NCI-H2081 treated with DMSO at 0.1 percent for 48 hours (cell line): ENCODE measurements at places on chromosomes 7 and 10.
A peak's percentile ranks its signal among the peaks of the same experiment; 100 is the strongest.

DNA sequence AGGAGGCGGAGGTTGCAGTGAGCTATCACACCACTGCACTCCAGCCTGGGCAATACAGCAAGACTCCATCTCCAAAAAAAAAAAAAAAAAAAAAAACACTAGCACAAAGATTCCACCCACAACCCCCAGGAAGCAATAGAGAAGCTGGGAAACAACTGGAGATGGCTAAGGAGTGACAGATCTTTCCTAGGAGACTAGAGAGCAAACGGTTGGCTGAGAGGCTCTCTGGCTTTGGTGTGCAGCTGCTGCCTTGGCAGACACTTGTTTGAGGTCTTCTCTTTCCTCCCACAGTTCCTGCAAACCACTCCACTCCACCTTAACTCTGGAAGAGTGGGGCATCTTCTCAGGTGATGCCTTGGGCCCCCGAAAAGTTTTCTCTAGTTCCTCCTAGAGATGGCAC lies 78.5 kb upstream of the LANCL2 start:
- DNase-seq, result no peak

GRCh38 chr7:44261240-44261639 lies 60.5 kb downstream of the YKT6 start:
- no peak for DNase-seq

DNA sequence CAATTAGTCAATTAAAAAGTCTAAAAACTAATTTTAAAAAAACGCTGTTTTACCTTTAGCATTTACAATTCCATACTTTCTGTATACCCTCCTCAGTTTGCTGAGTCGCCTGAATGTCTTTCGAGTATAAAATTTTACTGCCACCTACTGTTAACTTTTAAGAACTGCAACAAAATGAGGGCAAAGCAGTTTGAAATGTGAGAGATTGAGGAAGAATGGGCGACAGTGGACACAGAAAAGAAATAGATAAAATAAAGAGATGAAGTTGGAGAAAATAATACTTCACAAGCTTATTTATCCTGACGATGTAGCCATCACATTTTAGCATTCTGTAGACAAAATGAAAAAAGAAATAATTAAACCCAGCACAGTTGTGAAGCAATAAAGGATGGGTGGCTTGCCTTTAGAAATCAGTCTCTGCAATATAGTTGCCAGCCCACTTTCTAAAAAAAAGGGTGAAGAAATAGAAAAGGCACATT lies 110.8 kb upstream of the PTN start:
- DNase-seq, result peak; percentile 24

GRCh38 chr10:99013885-99014284 lies 221.8 kb downstream of the HPSE2 start:
- DNase-seq, result no peak

GRCh38 chr7:158410720-158411119 lies 176.9 kb downstream of the PTPRN2 start:
- no peak for DNase-seq

GRCh38 chr7:4268040-4268965 lies 413.8 kb upstream of the FOXK1 start:
- DNase-seq, result no peak

GRCh38 chr10:10657139-10657760 lies 360.4 kb upstream of the CELF2 start:
- no peak for DNase-seq

GRCh38 chr7:44634839-44635591 lies 28.6 kb downstream of the OGDH start:
- DNase-seq, result no peak

DNA sequence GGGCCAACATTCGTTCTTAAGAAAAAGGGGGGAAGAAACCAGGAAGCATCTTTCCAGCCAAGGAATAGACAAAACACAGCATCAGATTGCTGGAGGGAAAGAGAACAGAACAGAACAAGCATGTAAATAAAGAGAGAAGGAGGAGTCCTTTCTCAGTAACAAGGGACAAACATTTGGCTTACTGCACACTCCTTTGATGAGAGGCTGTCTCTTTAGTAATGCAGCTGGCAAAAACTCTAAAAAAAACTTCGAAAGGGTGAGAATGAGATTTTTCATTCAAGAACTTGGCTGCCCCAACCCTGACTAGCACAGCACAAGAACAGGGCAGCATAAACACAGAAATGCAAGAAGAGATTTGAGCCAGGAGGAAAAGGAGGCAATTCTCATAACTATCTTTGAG lies 38.9 kb upstream of the IL6 start:
- no peak for DNase-seq

DNA sequence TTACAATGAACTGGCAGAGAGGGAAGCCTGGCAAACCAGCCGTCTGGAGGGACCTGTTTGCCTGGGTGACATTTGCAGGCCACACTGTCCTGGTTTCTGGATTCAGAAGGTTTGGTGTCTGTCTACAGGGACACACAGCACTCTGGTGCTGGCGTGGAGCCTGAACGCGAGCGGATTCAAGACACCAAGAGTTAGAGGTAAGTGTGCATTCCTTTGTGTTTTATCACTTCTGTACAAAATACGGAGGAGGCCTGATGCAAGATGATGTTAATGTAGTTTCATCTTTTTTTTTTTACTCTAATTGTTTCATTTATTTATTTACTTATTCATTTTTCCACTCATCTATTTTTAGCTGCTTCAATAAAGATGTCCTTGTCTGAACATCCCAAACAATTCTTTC lies 485.3 kb upstream of the ADARB2 start:
- DNase-seq, result no peak

DNA sequence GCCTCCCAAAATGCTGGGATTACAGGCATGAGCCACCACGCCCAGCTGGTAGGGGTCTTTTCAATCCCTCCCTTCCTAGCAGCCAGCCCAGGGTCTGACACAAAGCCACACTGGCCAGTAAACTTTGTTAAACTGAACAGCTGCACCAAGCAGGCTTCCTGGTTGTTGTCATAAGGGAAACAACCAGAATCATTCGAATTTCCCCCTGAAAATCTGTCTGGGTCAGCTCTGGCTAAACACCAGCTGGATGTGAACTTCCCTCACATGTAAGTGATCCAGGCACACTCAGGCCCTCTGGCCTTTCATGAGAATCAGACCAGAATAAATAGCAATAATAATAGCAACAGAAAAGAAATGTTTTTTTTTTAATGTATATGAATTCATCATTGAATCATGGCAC lies 7.4 kb downstream of the IMPDH1 start:
- no peak for DNase-seq

- DNase-seq, result no peak
These were observed 2.6 kb downstream of the CPA2 start for GRCh38 chr7:130269318-130269694.

DNA sequence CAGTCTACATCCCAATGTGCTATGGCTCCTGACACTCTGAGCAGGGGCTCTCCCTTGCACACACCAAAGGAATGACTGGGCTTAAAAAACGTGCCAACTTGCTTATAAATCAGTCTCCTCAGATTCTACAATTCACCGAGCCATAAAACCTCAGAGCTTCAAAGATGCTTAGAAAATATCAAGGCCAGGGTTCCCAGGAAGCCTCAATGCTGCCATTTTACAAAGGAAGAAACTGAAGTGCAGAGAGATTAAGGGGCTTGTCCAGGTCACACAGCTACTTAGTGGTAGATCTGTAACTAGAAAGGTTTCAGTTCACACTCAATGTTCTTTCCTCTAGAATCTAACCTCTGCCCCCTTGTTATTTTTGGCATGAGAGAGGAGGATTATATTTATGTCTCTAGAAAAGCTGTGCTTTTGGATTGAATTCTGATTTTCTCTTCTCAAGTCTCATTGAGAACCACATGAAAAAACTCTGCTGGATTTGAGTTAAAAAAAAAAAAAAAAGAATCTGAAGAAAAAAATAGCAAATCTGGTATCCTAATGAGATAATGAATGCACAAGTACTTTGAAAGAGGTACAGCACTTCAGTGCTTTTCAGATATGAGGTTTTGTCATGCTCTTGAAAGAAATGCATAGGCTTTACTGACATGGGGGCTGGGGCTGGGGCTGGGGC lies 22.3 kb upstream of the TSPAN33 start:
- DNase-seq, result no peak

DNA sequence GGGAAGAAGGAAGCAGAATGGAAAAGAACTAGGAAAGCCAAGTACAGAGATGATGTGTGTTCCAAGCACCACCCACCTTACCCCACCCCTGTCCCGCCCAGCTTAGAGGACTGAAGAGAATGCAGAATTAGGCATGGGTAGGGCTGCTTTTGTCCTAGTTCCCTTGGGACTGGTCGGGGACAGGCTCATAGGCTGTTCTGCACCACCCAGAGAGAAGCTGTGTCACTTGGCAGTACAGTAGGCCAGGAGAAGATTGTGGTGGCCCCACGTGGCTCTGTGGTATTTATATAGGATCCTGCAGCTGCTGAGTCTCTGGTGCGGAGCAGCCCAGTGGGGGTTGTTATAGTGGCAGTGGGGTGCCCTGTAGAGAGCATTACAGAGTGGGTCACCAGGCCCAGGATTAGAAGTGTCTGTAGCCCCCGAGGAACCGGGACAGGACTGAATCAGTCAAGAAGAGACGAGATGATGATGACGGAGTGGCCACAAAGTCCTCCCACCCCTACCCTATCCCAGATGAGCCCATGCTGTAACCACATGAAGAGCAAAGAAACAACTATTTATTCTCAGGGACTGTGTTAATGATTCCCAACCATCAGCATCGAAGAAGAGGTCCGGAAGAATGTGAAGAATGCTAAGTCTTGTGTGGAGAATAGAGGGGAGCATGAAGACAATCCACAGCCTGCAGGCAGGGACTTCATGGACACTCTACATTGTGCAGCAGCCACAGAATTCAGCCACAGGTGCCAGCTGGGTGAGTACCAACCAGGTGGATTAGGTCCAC lies 88.9 kb downstream of the C1GALT1 start:
- DNase-seq, result no peak

DNA sequence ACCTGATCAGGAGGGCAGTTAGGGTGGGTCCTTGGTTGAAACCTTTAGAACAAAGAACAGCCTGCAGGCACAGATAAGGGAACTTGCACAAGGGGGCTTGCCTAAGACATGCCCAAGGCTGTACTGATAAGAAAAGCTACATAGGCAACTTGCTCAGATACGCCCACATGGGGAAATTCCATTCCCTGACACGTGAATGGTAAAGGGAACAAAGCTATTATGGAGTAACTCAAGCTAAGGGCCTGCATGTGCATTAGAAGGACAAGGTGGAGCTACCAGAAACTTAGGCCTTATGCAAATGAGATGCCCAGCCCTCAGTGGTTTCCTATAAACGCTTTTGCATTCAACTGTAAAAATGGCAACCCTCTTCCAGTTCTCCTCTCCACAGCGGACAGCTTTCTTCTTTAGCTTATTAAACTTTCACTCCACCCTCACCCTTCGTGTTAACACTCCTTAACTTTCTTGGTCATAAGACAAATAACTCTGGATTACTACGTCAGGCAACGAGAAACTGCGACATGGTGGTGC lies 1192.1 kb upstream of the CELF2 start:
- DNase-seq, result no peak
